ENCODE measurements at places on chromosomes 13 and 19.

GRCh38 chr13:94305463-94305862 is 174.0 kb downstream of the DCT start:
- no peak for DNase-seq

DNA sequence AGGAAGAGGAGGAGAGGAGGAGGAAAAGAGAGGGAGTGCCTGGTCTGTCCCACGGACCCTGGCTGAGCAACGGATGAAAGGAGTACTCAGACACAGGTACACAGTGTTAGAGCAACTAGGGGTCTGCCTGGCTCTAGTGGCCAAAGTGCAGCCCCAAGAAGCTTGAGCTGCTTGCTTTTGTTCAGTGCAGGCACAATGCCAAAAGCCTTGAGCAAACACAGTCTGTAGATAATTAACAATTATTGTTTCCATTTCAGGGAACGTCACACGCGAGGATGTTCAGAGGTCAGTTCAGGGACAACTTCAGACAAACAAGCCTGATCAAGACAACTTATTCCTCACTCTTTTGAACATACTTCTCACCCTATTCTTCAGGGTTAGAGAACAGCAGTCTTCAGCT is 32.2 kb upstream of the ZNF726 start:
- no peak for DNase-seq

GRCh38 chr19:33085570-33086128 is 4.7 kb downstream of the GPATCH1 start:
- DNase-seq = no peak

DNA sequence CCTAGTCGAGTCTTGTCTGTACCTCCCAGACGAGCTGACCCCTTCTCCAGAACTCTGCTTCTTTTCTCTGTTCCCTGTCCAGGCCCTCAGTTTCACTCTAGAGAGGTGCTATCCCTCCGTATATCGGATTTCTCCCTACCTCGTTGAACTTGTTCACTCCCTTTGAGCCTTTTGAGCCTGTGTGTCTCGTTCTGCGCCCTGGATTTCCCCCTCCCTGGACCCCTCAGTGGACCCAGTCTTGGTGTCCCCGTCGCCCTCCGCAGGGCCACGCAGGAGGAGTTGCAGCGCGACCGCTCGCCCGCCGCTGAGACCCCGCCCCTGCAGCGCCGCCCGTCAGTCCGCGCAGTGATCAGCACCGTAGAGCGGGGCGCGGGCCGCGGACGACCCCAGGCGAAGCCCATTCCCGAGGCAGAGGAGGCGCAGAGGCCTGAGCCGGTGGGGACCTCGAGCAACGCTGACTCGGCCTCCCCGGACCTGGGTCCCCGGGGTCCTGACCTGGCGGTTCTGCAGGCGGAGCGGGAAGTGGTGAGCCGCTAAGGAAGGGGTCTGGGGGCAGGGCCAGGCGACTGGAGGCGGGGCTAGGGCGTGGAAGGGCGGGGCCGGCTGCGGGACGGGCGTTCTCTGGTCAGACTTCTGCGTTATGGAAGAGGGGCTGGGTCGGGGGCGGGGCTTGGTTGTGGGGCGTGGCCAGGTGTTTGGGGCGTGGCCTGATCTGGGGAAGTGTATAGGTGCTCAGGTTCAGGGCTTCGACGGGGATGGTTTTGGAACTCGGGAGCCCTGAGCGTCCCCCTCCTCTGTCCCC is 5.5 kb downstream of the EPS8L1 start:
- DNase-seq = peak; percentile 85

DNA sequence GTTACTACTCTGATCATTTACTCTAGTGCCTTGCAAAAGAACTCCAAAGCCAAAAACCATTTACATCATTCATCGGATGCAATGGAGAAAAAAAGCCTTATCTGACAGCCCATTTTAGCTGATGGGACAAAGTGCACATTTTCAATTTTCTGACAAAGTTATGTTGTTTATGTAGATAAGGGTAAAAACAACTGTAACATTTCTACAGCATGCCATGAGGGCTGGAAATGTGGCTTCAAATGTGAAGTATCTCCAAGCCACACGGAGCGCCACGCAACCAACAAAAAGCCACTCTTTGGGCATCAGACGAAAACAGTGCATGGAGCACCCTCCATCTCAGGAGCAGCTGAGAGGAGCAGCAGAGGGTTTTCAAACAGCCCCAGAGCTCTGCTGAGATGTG is 364.6 kb upstream of the ZNF507 start:
- DNase-seq = no peak
